ENCODE measurements at places on chromosomes 3 and 15. TPM values are rescaled to one million over a fixed set of nuclear protein-coding genes. Genes with fewer than 3 reads are reported as not detected.

Gene CHRFAM7A
- total RNA-seq = 11.5 TPM

Gene C3orf49
- not detected for total RNA-seq

Gene KBTBD13
- total RNA-seq = not detected

Gene FOXL2
- total RNA-seq = 12.7 TPM

Gene USP13
- 27.8 TPM for total RNA-seq

Gene IREB2
- 71.7 TPM for total RNA-seq

Gene FBXO22
- total RNA-seq = 65.9 TPM

Gene NCBP2
- 122 TPM for total RNA-seq

Gene A4GNT
- total RNA-seq = not detected

DNA sequence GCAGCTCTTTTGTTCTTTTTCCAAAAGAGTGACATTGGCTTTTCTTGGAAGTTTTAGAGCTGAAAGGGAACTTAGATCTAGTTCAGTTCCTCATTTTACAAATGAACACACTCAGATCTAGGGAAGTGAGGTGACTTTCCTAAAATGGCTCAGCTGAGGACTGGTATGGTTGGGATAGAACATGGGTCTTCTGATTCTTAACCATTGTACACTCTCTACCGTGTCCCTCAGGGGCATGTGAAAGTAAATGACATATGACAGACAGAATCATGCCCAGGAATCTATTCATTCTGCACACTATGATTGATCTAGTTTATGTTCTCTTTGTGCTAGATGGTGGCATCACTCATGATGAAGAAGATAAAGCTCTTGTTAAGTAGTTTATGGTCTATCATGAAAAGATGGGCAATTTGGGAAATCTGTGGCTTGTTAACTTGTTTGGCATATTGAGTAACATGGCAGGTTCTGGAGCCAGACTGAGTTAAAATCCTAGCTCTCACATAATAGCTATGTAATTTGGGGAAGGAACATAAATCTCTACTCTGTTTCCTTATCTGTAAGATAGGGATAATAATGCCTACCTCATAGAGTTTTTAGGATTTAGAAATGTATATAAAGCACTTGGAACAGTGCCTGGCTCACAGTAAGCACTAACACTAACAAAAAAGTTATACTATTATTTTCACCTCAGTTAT lies 30.9 kb downstream of the UBE2E1 start:
- DNase-seq = no peak

GRCh38 chr3:107629566-107629965 lies 106.8 kb downstream of the BBX start:
- no peak for DNase-seq

GRCh38 chr3:43650345-43650744 lies 28.5 kb upstream of the ANO10 start:
- DNase-seq = no peak

GRCh38 chr3:29585368-29585767 lies 304.5 kb downstream of the RBMS3 start:
- DNase-seq = no peak

DNA sequence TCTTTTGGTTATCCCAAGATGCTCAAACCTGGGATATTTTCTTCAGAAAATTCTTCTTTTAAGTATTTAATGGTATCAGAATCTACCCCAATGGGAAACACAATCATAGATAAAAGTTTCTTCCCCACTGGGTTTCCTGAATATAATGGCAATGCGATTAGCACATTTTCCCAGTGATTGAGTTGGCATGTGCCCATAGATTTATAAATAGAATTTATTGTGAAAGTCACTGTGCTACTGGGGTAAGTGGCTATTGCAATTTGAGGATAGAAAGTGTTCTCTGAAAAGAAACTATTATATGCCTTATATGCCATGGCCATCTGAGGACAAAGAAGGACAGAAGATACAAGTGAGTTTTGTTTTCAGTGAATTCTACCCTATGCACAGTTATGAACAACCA lies 99.0 kb upstream of the RBMS3 start:
- DNase-seq = no peak

DNA sequence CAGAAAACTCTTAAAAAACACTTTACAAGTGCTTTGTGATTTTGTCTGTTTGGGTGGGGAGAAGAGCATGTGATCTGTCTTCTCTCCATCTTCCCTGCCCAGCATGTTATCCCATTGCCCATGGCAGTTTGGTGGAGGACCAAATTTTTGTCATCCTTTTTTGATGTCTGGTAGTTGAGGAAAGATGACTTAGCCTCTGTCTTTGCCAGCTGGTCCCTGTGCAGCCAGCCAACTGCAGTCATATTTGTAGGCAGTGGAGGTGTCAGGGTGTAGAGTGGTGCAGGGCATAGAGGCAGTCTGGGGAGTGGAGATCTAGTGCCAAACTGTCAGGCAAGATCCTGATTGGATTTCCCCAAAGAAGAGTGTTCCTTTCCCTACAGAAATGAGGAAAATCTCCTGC lies 40.7 kb downstream of the GASK1A start:
- DNase-seq = no peak

- DNase-seq = no peak
Measured at GRCh38 chr3:58234516-58234931, 3.1 kb upstream of the ABHD6 start.

DNA sequence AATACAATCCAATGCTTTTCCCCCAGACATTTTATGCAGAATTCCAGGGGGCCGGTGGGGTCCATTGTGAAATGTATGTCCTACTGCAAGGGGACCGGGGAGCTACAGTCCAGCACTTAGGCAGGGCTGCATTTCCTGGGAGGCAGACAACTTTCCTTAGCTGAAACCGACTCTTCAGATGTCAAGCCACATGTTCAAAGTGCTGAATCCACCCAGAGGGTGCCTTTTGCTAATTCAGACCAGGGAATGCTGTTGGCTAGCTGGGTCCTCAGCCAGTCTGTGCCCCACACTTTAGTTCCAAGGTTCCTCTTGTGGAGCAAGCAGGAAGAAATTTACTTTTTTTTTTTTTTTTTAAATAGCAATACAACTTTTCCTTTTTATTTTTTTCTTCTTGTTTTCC lies 219.5 kb upstream of the LRTM1 start:
- DNase-seq = no peak

GRCh38 chr3:52534281-52535183 lies 875 bp upstream of the NT5DC2 start:
- no peak for DNase-seq

- no peak for DNase-seq
Measured at GRCh38 chr15:79811406-79812405, 85.1 kb downstream of the MTHFS start.

GRCh38 chr3:155078711-155079467 lies 1.2 kb upstream of the MME start:
- DNase-seq = no peak

DNA sequence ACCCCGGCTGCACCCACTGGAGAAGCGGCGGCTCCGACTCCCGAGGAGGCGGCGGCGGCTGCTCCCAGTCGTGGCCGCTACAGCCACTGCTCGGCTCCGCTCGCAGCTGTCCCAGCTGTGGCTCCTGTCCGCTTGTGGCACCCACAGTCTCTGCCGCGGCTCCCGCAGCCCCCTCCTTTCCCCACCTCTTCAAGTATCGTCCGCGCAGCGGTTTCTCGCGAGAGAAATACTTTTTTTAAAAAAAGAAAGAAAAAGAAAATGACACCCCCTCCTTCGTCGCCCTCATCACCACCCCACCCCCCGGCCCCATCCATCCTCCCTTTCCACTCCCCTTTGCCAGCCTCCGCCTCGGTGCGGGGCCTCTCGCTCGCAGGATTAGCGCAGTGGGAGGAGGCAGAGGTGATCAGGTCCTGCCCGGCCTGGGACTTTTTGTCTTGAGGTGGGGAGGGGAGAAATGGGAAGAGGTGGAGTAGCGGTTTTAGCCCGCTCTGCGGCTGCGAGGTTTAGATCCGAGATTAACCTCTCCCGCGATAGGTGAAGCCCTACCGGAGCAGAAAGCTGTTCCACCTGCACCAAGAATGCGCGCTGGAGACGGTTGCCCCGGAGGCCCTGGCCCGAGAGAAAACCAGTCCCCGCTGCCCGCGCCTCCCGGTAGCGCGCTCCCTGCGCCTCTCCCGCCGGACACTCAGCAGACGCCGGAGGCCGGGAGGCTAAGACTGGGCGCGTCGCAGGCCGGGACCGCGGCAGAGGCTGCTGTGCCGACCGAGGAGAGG lies at the start of gene FBN1:
FBN1 (minus strand) TSS at position 152 of the 773 bp plus-strand sequence. CDS start 940 bp downstream, outside the sequence.
- no peak for DNase-seq

DNA sequence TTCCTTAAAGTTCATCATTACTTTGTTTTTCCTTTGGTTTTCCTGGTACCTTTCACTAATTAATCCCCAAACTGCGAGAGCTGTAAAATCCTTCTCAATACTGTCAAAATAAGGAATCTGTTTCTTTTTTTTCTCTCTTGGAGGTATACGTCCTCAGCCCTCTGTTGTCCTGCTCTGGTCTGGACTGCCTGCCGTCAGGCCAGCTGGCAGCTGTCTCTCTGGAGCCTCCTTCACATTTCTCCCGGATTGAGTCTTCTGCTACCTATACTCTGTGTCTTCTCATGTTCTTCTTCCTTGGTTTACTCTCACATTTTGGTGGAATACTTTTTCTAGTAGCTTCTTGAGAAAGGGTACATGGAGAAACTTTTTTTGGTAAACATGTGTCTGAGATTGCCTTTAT lies 13.8 kb downstream of the TATDN2 start:
- DNase-seq = no peak

DNA sequence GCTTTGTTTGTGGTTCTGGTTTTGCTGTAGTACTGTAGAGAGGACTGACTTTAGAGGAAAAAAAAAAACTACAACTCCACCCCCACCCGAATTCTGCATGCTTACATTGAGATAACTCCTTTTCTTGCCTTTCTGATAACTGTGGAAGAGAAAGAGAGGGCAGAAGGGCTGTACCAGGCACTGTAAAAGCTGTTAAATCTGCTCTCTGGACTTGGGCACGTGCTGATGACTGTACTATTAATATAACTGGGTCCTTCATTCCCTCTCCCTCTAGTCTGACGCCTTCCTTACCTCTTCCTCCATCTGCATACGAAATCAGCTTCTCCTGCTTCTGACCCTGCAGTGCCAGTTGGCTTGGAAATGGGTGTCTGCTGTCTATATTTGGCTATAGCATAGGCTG lies 15.0 kb downstream of the MAPKBP1 start:
- DNase-seq = no peak

- no peak for DNase-seq
Measured at GRCh38 chr15:73437543-73438109, 5.3 kb upstream of the REC114 start.

DNA sequence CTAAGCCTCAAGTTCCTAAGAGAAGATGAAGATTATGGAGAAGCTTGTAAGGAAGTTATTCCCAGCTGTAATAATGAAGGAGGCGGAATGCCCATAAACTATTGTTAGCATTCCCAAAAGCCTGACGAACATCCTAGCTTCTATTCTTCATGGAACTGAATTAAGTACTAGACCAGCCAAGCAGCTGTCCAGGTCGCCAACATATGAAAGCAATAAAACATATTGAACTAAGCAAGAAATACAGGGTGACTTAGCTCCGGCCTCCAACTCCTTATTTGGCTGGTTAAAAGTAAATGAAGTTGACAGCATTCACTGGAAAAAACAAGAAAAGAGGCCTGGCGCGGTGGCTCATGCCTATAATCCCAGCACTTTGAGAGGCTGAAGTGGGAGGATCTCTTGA lies 174.0 kb upstream of the TPM1 start:
- DNase-seq = no peak

GRCh38 chr3:120172070-120172469 lies 77.8 kb upstream of the GSK3B start:
- DNase-seq = no peak

GRCh38 chr3:184299488-184300377 lies 692 bp downstream of the PSMD2 start:
- no peak for DNase-seq

GRCh38 chr15:74988007-74988800 lies 7.2 kb upstream of the SCAMP5 start:
- DNase-seq = no peak

DNA sequence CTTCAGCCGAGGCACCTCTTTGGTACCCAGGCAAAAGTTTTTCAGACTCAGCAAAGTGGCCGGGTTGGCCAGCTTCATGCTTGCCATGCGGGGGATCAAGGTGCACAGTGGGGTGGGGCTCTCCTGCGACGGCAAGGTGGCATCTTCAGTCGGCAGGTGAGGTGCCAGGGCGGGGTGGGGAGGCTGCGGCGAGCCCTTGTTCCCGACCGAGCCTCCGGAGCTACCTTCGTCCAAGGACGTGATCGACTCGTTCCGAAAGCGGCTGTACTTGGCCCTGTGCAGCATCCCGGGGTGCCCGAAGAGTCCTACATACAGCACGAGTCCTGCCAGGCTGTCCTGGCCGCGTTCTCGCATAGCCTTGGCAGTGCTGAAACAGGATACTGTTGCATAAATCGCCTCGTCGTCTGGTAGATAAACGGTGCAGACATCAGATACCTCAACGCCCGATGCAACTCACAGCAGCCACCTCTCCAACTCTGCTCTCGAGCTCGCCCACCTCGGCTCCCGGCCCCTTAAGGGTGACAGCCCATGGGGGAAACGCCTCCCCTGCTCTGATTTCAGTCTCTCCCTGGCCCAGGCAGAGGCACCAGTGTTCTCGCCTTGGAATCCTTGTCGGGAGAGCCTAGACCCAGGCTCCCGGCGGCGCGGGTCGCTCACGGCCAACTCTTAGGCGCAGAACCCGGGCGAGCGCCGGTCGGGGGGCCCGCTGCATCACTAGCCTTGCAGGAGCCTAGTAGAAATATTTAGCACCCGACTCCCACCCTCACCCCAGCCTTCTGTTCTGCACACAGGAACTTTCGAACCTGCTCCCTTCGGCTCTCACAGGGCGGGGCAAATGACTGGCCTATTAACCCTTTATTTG lies 826 bp downstream of the SHC4 start:
- DNase-seq = no peak

DNA sequence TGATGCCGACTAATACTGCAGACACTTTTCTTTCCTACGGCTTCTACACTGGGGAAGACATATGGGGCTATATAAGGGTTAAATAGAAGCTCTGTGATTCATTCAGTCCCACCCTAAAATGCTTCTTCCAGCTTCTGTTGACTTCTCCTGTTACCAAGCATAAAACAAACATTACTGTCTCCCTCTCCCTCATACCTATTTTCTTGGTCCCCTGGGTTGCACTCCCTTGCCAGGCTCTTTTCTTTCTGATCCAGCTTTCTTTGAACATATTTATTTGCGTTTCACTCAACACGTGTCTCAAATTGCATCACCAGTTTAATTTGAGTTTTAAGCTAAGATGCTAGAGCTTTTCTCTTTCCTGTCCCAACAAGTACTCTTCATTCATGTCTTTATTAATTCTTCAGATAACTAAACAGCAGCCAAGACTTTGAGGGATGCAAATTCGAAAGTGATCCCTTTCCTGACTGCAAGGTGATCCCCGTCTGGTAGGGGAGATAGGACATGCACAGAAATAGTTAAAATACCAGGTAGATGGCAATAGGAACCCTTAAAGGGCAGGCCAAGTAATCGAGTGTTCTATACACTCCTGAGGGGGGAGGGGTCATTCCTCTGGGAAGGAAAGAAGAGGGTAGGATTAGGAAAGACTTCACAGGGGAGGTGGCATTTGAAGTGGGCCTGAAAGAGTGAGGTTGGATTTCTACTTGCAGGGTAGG lies 198.6 kb upstream of the BCL6 start:
- DNase-seq = no peak

- DNase-seq = peak; percentile 64
Measured at GRCh38 chr3:142618917-142619461, 22.8 kb downstream of the PLS1 start.

GRCh38 chr3:112136959-112137693 lies 4.1 kb upstream of the GCSAM start:
- peak; percentile 39 for DNase-seq

Measured in Panc1 (cell line).